ENCODE measurements at places on chromosomes 5 and 9.
A peak's percentile ranks its signal among the peaks of the same experiment; 100 is the strongest.

DNA sequence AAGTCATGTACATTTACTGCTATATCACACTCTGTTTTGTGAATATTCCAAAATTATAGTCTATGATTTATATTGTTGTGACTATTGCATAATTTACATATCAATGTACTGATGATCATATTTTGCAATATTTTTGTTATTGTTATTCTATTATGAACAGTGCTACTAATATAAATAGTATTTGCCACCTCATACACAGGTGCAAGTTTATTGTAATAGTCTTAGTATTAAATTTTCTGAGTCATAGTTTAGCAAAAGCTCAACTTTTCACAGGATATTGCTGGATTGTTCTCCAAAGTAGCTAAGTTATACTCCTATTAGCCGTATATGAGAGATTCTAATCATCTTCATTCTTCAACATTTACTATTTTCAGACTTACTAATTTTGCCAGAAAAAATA lies 124.7 kb downstream of the TMC1 start:
- no peak for DNase-seq

GRCh38 chr9:110168486-110168885 lies 39.5 kb downstream of the C9orf152 start:
- no peak for DNase-seq

DNA sequence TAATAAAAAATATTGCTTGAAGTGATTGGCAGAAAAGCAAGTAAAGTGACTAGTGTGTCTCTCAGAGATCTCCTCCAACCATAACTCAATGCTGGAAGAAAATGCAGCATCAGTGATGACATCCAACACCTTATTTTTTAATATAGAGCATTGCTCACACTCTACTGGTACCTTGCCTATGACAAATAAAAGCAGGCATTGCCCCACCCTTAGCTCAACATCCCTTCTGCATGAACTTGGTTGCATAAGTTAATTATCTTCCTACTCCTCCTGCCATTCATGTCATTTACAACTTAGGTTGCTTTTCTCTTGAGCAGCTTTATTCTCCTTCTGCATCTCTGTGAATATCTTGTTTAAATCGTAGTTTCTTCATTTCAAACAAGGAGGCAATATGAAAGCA lies 41.2 kb downstream of the FEM1C start:
- no peak for DNase-seq

DNA sequence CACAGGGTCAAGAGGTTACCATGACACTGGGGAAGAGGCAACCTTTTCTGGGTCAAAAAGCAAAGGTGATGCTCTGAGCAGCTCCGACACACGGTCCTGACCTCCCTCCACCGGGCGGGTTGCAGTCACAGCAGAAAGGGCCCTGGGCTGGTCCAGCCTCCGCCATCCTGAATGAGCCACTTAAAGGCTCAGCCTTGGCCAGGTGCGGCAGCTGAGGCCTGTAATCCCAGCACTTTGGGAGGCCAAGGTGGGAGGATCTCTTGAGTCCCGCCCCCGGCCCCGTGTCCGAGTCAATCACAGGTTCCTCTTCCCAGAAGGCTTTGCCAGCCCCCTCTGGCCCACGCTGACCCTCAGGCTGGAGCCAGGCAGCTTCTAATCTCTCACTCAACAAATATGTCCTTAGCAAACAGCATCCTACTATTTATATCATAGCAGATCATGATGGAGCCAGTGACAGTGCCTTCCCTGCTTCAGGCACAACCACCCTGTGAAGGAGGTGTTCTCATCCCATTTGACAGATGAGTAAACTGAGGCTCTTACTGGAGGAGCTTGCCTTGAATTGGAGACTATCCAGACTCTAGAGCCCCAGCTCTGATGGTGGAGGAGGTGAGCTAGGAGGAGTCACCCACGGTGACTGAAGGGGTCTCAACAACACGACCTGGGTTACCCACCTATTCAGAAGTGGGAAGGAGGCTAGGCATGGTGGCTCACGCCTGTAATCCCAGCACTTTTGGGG lies 79.1 kb downstream of the LRSAM1 start:
- no peak for DNase-seq

- no peak for DNase-seq
Observed at GRCh38 chr9:1051210-1051583, 1.0 kb downstream of the DMRT2 start.

DNA sequence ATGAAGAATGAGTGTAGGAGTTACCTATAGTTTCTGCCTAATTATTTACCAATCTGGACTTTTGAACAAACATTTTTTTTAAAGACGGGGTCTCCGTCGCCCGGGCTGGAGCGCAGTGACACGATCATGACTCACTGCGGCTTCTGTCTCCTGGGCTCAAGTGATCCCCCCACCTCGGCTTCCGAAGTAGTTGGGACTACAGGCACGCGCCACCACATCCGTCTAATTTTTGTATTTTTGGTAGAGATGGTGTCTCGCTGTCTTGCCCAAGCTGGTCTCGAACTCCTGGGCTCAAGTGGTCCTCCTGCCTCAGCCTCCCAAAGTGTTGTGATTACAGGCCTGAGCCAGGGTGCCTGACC lies 1.5 kb downstream of the CTNNA1 start:
- DNase-seq = no peak

- peak; percentile 84 for DNase-seq
Observed at GRCh38 chr5:38556599-38557307, at the start of gene LIFR. Gene LIFR (minus strand): TSS chr5:38556646. CDS start chr5:38530647, 25,999 bp downstream.

DNA sequence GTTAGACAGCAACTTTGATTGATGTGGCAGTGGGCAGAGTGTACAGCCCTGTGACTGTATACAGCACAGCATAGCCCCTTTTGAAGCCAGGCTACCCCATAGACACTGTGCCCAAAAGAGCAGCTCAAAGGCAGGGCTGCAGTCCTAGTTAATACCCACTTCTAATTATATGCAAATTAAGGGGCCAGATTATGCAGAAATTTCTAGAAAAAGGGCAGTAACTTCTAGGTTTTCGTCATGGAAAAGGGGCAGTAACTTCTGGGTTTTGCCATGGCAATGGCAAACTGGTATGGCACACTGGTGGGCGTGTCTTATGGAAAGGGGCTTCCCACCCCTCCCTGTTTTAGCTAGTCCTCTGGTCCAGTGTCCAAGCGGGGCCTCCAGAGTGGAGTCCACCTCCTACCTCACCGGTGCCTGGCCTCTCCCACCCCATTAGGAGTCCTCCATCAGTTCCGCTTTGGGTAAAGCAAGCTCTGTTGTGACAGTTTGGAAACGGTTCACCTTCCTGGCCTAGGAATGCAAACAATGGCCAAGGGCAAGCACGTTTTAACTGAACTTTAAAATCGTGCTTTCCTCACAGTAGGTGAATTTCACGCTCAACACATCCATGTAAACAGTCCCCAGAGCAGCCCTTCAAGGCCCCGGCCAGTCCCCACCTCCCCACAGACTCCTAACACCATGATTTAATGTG lies 5.6 kb downstream of the ADAMTS13 start:
- no peak for DNase-seq

GRCh38 chr5:174271316-174271715 lies 225.8 kb downstream of the NSG2 start:
- no peak for DNase-seq

GRCh38 chr9:115114084-115114483 lies 3.9 kb downstream of the TNC start:
- DNase-seq = no peak

DNA sequence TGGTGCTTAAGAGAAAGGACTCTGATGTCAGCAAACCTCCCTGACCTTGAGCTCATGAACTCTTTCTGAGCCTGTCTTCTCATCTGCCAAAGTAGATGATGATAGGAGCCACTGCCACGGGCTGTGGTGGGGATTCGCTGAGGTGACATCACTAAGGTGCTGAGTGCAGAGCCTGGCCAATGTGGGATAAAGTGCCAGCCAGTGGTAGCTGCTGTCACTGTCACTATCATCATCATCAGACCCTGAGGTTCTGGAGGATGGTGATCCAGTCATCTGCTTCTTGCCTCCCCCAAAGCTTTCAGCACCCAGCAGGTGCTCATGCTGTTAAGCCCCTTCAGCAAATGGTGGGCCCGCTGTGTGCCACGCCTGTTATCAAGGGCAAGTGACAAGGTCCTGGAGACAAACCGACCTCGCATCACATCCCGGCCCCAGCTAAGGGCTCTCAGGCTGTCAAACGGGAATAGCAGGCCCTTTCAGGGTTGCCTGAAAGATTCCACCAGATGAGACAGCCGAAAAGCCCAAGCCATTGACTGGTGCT lies 6.4 kb downstream of the FPGS start:
- no peak for DNase-seq

DNA sequence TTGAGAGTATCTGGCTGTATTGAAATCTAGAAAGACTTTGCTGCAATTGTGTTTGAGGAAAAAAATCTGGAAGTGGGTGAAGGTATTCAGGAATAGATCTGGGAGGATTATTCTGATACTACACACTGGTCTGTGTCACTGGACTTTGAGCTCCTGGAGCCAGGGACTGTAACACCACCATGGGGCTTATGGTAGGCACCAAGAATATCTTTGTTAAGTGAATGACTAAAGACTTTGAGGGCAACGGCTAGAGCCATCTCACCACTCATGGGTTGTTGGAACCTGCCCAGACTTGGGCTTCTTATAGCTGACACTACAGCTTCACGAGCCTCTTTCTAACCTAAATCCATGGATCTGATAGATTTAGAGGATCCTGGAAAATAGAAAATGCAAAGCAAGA lies 10.2 kb downstream of the NFX1 start:
- no peak for DNase-seq

DNA sequence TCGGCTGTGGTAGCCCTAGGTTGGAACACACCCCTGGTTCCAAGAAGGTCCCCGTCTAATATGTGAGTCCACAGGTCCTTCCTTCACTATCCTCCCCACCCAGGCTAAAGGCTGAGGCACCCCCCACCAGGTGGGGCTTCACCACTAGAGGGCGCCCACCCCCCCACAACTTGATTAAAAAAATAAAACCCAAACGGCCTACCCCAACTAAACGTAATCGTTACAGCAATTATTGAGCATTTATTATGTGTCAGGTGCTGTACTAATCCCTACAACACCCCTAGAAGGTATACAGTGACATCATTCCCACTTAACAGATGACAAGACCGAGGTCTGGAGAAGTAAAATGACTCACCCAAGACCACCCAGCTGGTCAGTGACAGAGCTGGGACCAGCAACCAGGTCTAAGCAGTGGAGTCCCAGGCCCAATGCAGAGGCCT lies 65.0 kb downstream of the FGF18 start:
- peak; percentile 29 for DNase-seq

- peak; percentile 90 for DNase-seq
Observed at GRCh38 chr9:133711428-133712220, 26.5 kb downstream of the SARDH start.

DNA sequence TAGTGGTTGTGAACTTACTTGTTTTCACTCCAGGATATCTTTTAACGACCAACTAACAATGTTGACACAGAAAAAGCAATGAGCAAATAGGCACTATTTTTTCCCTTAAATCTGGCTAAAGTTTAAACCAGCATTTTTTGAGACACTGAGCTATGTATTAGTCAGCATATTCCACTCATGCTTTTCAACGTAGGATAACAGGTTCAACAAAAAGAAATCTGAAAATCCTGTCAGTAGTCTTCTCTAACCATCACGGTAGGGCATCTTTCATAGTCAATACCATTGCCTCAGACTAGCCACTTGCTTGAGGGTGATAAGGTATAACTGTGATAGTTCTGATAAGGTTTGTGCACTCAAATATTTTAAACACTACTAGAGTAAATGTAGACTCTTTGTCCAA lies 1177.3 kb upstream of the NUDT12 start:
- no peak for DNase-seq

DNA sequence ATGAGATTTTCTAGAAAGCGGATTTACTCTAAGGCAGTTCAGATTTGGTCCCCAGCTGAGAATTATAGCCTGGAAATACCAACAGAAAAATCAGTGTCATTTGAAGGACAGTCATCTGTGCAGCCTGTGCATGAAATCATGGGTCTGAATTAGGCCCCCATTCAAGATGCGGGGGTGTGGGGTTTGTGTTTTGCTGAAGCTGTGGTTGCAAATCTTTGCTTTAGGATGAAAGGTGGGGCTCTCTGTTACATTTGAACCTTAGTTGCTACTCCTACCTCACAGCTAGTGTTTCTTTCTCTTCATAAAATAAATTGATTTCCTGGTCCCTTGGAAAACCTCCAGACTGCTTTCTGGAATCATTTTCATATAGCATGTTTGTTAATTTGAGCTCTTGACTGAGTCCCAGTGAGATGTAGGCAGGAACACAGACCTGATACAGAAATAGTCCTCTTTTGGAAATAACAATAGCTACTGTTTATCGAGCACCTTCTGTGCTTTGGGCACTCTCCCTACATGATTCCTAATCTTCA lies 4.8 kb upstream of the ABL1 start:
- DNase-seq = no peak

DNA sequence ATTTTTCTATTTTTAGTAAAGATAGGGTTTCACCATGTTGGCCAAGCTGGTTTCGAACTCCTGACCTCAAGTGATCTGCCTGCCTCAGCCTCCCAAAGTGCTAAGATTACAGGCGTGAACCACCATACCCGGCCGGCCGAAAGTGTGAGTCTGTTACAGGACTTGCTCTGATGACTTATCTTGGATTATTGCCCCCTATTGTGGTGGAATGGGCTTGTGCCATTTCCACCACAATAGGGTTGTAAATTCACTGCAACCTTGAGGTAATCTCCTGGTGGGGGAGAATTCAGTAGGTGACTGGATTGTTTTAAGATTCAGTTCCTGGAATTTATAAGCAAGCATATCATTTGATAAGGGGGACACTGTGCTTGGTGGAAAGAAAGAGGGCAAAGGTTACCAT lies 15.0 kb upstream of the HMGCR start:
- no peak for DNase-seq

- no peak for DNase-seq
Observed at GRCh38 chr5:127608077-127608660, 40.7 kb upstream of the CTXN3 start.

GRCh38 chr5:113433071-113433470 lies 1.7 kb downstream of the TSSK1B start:
- DNase-seq = no peak

DNA sequence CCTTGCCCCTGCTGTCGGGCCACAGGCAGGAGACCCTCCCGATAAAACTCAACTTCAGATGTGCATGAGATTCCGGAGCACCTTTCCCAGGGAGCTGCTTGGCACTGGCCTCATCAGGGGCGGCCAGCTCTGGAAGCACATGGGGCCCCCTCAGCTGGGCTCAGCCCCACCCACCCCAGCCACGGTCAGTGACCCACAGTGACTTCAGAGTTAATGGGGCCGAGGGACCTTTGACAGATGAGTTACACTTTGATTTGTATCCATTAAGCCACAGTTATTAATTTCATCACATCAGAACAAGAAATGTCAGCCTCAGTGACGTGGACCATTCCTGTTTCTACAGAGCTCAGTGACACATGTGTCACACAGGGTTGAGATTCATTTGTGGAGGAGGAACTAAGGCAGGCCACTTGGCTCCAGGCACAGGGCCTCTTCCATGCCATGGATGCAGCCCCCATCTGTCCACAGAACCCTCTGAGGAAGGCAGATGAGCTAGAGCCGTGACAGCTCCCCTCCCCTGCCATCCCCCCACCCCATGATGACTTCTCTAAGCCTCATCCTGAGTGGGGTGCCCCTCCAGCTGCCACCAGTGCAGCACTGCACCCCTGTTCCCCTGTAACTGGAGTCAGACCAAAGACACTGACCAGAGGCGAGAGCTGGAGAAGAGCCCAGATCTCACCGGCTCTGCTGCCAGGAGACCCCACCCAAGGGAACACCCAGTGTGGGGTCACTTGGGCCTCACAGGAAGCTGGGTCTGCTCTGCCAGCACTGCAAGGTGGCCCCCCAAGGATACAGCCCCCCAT lies 69.4 kb upstream of the ADAMTS2 start:
- no peak for DNase-seq

Data from fibroblast of pulmonary artery (primary cell).